ENCODE measurements at places on chromosomes 11 and 22.

GRCh38 chr22:42273855-42274451 lies 3.5 kb upstream of the TCF20 start:
- DNase-seq: no peak

- DNase-seq: no peak
Observed at GRCh38 chr11:88333862-88334261, 3.7 kb downstream of the CTSC start.

- peak; percentile 82 for DNase-seq
Observed at GRCh38 chr11:112961146-112961668, at the start of gene NCAM1. Gene NCAM1 (plus strand): TSS chr11:112961420.

- DNase-seq: no peak
Observed at GRCh38 chr22:37922191-37922590, 16.1 kb downstream of the MICALL1 start.

- DNase-seq: peak; percentile 30
Observed at GRCh38 chr11:433111-433510, 8.7 kb downstream of the ANO9 start.

DNA sequence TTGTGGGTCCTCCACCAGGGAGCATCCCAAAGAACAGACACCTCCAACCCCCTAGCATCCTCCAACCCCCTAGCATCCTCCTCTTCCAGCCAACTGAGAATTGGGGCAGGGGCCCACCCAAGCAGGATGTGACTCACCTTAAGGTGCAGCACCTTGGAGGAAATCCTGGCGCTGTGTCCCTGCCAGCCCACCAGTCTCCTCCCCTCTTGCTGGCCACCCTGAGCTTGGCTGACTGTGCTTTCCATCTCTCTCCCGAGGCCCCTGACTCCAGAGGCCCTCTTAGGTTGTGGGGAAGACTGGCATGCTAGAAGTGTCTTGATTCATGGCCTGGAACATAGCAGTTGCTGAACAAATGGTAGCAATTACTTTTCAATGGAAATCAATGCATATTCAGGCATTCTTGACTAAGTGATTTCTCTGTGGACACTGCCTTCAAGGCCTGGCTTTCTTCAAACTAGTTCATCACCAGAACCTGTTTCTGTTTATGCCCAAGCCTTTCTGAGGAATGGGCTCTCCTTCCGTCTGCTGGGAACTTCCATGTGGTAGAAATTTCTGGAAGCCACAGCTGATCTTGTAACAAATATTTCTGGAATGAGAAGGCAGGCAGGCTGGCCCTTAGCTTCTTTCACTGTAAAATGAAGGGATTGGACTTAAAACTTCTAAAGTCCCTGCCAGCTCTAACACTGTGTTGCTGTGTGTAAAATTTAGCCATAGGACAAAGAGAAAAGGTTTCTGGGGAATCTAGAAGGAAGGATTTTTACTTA lies 60.5 kb downstream of the CEP164 start:
- DNase-seq: no peak

DNA sequence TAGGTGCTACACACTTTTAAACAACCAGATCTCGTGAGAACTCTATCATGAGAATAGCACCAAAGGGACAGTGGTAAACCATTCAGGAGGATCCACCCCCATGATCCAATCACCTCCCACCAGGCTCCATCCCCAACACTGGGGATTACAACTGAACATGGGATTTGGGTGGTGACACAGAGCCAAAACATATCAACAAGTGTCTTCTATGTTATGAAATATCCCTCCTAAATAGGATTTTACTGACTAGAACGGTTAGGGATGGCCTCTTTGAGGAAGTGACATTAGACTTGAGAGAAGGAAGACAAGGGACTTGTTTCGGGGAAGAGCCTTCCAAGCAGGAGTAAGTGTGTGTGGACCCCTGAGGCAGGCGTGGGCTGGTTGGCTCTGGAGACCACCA lies 11.9 kb upstream of the MRPL11 start:
- DNase-seq: no peak

- no peak for DNase-seq
Observed at GRCh38 chr11:60241786-60242185, 1.2 kb downstream of the MS4A4E start.

GRCh38 chr11:46112961-46113607 lies 8.2 kb downstream of the PHF21A start:
- no peak for DNase-seq

DNA sequence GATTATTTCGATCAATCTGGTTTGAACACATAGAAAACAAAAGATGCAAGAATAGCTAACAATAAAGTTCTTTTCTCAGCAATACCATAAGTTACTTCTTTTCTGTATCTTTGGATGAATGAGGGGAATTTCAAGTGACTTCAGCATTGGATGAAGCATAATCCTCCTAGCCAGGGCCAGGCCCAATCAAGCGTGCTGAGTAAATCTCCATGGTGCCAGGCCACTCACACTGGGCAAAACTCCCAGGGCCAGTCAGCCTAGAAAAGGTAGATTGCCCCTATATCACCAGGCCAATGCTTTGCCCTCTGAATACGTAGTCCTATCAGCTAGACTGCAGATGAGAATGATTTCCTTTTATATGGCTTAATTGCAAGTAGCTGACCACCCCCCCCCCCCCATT lies 6.0 kb downstream of the CNTF start:
- DNase-seq: no peak

DNA sequence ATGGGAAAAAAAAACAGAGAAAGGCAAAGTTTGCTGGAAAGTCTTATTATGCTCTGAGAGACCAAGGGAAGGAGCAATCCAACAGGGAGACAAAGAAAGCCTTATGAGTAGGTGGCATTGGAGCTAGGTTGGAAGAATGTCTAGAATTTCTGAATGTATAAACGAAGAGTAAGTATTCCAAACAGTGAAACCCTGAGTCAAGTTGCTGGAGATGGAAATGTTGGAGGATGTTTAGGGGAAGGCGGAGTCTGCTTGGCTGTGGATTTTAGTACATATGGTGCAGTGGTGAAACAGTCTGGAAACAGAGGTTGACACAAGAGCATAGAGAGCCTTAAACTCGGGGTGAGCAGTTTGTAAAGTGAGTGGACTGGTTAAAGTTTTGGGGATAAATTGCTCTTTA lies 314.8 kb upstream of the CADM1 start:
- no peak for DNase-seq

- no peak for DNase-seq
Observed at GRCh38 chr22:49936973-49937757, 18.7 kb downstream of the CRELD2 start.

DNA sequence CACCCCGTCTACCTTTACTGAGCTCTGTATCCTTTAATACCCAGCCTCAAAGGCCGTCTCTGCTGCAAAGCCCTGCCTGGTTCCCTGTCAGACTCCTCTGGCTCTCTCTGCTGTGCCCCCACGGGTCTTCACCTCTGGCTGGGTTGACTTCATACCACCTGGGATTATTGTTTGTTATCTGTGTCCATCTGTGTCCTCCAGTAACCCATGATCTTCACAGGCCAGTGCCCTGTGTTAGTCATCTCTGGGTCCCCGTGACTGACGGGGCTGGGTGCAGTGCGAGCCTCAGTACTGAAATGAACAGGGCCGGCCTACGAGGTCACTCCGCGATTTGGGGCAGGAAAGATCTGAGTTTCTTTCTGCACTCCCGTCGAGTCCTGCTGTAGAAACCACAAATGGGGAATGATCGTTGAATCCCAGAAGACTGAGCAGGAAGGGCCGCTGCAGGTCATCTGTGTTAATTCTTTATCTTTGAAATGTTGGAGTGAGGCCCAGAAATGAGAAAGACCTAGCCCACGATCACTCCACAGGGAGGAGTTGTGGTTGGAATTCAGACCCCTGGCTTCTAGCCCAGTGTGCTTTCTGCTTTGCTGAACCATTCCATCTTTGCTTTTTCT lies 12.3 kb upstream of the TUB start:
- no peak for DNase-seq

DNA sequence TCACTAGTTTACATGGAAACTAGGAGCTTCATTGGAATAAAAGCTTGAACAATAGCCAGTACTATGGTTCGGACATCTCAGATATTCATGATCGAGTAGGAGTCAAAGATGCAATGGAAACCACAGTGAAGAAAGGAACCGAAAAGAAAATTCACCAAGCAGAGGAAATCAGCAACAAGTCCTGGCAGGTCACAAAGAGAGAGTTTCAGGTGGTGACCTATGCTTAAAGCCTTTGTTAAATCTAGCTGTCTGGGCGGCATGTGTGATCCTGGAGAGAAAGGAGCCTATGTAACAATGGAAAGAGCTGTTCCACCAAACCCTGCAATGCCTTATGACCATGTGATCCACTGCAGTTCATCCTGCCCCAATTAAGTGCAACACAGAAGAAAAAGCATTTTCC lies 68.9 kb upstream of the POU2AF2 start:
- DNase-seq: no peak

DNA sequence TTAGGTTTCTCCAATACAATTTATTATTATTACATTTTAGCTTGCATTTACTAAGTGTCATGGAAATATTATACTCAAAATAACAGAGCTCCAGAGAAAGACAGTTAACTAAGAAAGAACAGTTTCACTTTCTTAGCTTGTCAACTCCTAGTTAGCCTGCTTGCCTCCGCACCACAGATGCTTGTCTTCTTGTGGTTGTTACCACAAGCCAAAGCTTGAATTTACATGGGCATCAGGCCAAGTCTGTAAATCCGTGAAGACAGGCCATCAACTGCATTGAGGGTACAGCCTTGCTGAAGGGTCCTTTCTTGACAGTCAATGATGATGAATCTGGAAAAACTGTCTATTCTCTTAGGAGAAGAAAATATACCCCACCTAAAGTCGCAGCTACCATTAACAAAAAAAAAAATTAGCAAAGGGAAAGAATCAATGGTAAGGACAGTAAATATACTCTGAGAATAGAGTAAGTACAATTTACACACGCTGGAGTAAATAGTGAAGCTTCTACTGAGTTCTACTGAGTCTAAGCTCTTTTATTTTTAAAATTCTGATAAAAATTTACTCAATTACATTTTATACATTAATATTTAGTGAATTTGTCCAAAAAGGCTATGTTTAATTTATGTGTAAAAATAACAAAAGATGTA lies 15.6 kb upstream of the DENND5A start:
- DNase-seq: no peak

- DNase-seq: peak; percentile 30
Observed at GRCh38 chr22:44916281-44917231, 93.2 kb downstream of the PHF21B start.

DNA sequence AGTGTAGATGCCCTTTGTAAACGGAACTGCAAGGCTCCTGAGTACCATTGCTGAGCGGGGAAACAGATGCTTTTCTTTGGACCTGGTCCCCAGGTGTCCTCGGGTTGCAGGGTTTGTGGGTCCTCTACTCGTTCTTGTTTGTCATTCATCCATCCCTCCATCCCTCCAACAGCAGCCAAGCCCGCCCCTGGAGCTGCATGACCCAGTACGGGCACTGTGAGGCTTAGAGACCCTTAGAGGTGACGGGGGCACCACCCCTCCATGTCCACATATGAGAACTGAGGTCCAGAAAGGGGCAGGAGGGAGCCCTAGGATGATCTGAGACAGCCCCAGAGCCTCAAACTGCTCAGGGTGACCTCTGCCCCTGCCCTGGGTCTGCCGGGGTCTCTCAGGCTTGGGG lies 45.4 kb downstream of the WNT11 start:
- peak; percentile 61 for DNase-seq

DNA sequence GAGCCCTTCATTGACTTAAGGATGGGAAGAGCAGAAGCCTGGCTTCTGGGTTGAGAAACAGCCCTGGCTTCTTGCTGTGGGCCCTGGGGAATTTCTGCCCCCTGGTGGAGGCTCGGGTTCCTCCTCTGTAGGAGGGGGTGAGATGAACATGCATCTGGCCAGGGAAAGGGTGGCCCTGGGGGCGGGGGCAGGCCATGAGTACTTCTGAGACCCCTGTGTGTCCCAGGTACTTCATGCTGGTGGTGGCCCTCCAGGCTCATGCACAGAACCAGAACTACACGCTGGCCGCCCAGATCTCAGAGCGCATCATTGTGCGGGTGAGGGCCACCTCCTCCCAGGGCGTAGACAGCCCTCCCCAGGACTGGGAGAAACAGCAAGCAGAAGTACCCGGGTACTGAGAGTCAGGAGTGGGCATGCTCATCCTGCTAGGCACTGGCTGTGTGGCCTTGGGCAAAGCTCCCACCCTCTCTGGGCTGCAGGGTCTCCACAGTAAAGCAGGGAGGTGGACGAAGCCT lies 15.8 kb downstream of the TMEM258 start:
- DNase-seq: no peak

- no peak for DNase-seq
Observed at GRCh38 chr22:32333769-32334659, 23.7 kb upstream of the RFPL3 start.

DNA sequence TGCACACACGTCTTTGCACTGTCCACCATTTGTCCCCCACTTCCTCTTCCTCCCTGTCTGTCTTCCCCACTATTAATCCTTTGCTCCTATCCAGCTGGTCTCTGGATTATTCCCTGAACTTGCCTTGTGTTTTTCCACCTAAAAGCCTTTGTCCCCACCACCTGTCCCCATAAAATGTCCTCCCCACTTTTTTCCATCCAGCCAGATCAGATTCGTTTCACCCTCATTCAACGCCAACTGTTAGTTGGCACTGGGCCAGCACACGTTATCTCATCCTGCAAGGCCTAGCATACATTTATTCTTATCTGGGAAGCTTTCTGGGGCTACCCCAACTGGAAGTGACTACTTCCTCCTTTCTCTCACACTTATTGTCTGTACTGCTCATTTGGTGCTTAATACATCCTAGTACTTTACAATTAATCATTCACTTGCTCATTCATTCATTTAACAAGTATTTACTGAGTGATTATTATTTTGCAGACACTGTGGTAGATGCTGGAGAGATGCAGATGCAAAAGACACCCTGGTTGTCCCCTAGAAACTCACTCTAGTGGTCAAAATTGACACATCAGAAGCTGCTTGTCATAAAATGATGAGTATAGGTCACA lies 96.2 kb downstream of the RASSF10 start:
- no peak for DNase-seq

DNA sequence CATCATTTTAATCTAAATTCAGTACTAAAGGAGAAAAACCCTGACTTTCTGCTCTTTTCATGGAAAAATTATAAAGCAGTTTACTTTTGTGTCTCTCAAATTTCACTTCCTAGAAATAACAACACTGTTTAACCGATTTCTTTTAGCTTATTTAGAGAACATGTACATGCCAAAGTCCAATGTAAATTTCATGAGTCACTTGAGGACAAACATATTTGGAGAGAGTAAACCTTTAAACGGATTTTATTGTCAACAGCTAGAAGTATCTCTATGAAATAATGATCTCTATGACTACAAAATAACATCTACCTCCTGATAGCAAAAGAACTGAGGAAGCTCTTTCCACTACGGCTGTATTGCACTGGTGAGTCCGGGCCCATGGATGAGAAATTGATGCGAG lies 46.3 kb upstream of the SLC22A25 start:
- DNase-seq: no peak

DNA sequence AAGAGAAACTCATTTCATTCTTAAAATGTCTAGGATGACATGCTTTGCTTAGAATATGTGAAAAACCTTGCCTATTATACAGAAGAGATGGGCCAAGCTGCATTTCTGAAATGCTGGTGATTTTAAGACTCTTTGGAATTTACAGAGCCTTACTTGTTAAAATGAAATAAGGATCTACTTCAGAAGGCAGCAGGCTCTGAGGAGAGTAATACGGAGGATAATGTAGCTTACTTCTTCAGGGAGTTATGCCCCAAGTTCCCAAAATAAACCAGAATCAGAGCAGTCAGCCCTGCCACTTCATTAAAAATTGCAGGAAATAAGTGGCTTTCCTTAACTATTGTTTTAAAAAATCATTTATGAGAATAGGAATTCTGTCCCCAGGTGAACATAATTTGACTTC lies 1000.3 kb upstream of the RAG2 start:
- no peak for DNase-seq

All from aorta (tissue), 5 donors.